Central memory CD8-positive, alpha-beta T cell (primary cell): ENCODE measurements at places on chromosomes 6 and 20.

DNA sequence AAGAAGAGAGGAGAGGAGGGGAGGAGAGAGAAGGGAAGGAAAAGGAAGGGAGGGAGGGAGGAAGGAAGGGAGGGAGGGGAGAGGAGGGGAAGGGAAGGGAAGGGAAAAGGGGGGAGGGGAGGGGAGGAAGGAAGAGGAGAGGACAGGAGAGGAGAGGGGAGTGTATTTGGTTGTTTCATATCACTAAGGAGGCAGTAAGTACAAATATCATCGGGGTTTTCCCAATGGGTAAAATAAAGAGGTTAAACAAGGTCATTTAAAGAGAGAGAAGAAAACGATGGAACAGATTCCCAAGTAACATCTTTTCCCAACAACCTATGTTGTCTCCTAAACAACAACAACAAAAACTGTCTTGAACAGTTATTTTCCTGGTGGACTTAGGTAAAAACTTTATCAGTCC is 43.6 kb downstream of the MBOAT1 start:
- H3K4me3 ChIP-seq: no peak overlapping the region
- peak overlapping the region; percentile 78 for H3K27ac ChIP-seq
- H3K4me1 ChIP-seq: peaks cover 25% of the 10 kb centered on the region
- H3K36me3 ChIP-seq: no peaks in the 10 kb centered on the region
- no peaks in the 10 kb centered on the region for H3K27me3 ChIP-seq

- H3K4me3 ChIP-seq: no peak overlapping the region
- H3K36me3 ChIP-seq: peaks cover 1% of the 10 kb centered on the region
- no peak for DNase-seq
- peaks cover 24% of the 10 kb centered on the region for H3K4me1 ChIP-seq
Observed at GRCh38 chr6:157527471-157527907, 146.5 kb downstream of the ZDHHC14 start.

- H3K36me3 ChIP-seq: no peaks in the 10 kb centered on the region
- no peak overlapping the region for H3K4me3 ChIP-seq
- no peaks in the 10 kb centered on the region for H3K4me1 ChIP-seq
- peaks cover 41% of the 10 kb centered on the region for H3K27me3 ChIP-seq
- H3K27ac ChIP-seq: no peak overlapping the region
Observed at GRCh38 chr6:166046982-166047381, 120.7 kb downstream of the TBXT start.

- H3K4me1 ChIP-seq: no peaks in the 10 kb centered on the region
- H3K4me3 ChIP-seq: no peak overlapping the region
- no peak for DNase-seq
- no peaks in the 10 kb centered on the region for H3K36me3 ChIP-seq
Observed at GRCh38 chr20:10074513-10074912, 39.7 kb downstream of the ANKEF1 start.

DNA sequence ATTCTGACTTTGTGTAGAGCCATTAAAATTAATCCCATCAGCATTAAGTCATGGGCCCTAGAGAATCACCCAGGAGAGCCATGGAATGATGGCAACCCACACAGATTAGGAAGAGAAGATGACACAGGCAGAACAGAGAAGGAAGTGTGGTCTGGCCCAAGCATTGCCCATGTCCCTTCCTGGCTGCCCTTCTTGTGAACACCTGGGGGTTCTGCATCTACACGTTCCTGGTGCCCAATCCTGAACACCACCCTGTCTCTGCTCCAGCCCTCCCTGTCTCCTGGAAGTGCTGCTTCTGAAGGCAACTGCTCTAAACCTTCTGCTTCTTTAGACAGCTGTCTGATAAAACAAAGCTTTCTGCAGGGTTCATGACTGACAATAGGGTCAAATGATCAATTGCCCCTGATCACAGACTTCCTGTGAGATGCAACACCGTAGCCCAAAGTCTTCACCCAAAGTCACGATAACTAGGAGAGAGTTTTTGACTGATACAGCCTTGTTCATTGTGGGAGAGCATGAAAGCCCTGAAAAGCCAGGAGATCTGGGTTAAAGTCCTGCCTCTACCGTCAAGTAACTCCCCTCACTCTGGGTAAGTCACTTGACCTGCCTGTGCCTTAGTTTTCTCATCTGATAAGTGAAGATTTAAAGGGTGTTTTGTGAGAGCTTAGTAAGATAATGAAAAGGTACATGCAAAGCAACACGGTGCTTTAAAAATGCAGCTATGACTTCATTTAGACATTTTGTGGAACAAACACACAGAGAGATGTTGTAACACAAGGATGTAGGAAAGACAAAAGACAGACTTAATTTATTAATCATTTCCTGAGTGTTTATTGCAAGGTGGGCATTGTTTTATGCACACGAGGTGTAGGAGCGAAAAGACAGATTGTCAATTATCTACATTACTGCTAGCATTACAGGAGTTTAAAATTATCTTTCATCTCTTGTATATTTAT is 291.2 kb upstream of the STXBP5 start:
- DNase-seq: no peak
- H3K27ac ChIP-seq: no peak overlapping the region
- H3K27me3 ChIP-seq: peaks cover 19% of the 10 kb centered on the region
- no peaks in the 10 kb centered on the region for H3K36me3 ChIP-seq

- no peak overlapping the region for H3K4me3 ChIP-seq
- H3K27me3 ChIP-seq: no peaks in the 10 kb centered on the region
- no peak overlapping the region for H3K27ac ChIP-seq
- no peaks in the 10 kb centered on the region for H3K4me1 ChIP-seq
Observed at GRCh38 chr20:41734506-41734945, 116.3 kb upstream of the CHD6 start.

DNA sequence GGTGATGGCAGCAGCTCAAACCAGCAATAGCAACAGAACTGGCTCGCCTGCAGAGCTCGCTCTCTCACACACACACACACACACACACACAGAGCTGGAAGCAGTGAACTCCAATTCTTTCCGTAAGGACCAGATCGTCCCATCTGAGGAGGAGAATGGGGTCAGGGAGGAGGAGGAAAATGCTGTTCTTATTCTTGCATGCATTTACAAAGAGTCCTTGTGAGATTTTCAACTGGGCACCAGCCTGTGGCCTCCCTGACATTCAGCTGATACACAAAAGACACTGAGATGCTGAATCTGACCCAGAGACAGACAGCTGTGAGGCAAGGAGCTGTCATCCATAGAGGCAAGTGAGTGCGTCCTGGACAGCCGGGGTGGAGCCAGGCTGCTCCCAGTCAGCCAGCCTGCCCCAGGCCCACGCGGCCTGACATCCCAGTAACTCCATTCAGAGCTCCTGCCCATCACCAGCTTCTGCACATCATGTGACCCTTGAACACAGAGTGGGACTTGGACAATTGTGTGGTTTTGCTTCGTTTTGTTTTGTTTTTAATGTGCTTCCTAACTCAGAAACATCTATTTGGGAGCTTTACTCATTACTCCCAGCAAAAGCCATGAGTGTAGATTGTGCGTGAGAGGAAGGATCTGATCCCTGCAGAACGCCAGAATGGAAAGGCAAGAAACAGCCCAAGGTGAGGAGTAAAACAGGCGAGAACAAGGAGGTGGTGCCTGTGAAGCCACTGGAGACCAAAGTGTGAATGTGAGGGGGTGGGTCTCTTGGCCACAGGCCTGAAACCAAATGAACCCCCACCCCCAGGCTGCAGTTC is 2.1 kb downstream of the SERPINB9 start:
- H3K4me3 ChIP-seq: peak overlapping the region; percentile 99
- peaks cover 58% of the 10 kb centered on the region for H3K4me1 ChIP-seq
- peak overlapping the region; percentile 99 for H3K27ac ChIP-seq
- peaks cover 64% of the 10 kb centered on the region for H3K36me3 ChIP-seq
- H3K27me3 ChIP-seq: no peaks in the 10 kb centered on the region
- DNase-seq: no peak

- H3K27ac ChIP-seq: peak overlapping the region; percentile 93
- no peaks in the 10 kb centered on the region for H3K27me3 ChIP-seq
- peaks cover 11% of the 10 kb centered on the region for H3K36me3 ChIP-seq
- H3K4me1 ChIP-seq: peaks cover 24% of the 10 kb centered on the region
- DNase-seq: no peak
Observed at GRCh38 chr6:70412252-70413113, 825 bp upstream of the FAM135A start.

DNA sequence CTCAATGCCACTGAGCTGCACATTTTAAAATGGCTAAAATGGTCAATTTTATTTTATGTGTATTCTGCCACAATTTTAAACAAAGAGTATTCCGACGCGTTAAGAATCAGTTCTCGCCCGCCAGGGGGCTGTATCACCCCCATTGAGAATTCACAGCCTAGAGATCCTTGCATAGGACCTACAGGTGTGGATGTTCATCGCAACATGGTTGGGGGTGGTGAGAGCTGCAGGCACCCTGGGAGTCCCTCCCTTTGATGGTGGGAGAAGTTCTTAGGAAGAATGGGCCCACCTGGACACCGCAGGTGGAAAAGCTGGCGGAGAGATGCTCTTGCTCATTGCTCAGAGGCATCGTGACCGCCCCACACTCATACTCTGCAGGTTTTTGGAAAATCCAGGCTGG is 63.5 kb downstream of the SLC2A10 start:
- no peaks in the 10 kb centered on the region for H3K36me3 ChIP-seq
- no peak overlapping the region for H3K27ac ChIP-seq
- DNase-seq: no peak
- H3K4me3 ChIP-seq: no peak overlapping the region
- H3K27me3 ChIP-seq: peaks cover 76% of the 10 kb centered on the region
- H3K4me1 ChIP-seq: no peaks in the 10 kb centered on the region

DNA sequence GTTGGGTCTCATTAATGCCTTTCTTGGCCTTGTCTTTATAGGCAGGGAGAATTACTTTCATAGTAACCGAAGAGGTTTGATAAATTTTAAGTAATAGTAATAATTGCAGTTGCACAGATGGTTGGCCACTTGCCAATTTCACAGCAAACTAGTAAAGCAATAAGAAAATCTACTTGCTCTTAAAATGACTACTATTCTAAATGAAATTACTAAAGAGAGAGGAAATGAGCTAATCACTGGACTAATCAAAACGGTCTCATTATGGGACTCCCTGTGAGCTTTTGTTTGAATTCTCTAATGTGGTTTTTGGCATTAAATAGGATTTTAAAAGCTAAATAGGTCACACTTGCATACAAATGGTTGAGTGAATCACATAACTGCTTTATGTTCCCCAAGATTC is 227.4 kb upstream of the PLN start:
- no peaks in the 10 kb centered on the region for H3K36me3 ChIP-seq
- no peak overlapping the region for H3K4me3 ChIP-seq
- no peak for DNase-seq
- H3K27ac ChIP-seq: no peak overlapping the region
- peaks cover 14% of the 10 kb centered on the region for H3K27me3 ChIP-seq

GRCh38 chr20:5688431-5688972 is 61.7 kb upstream of the SHLD1 start:
- no peak overlapping the region for H3K4me3 ChIP-seq
- no peak for DNase-seq
- H3K27me3 ChIP-seq: no peaks in the 10 kb centered on the region

- H3K4me1 ChIP-seq: no peaks in the 10 kb centered on the region
- H3K4me3 ChIP-seq: no peak overlapping the region
- H3K27ac ChIP-seq: no peak overlapping the region
- H3K36me3 ChIP-seq: no peaks in the 10 kb centered on the region
Observed at GRCh38 chr6:30091577-30092381, 16.2 kb upstream of the RNF39 start.

DNA sequence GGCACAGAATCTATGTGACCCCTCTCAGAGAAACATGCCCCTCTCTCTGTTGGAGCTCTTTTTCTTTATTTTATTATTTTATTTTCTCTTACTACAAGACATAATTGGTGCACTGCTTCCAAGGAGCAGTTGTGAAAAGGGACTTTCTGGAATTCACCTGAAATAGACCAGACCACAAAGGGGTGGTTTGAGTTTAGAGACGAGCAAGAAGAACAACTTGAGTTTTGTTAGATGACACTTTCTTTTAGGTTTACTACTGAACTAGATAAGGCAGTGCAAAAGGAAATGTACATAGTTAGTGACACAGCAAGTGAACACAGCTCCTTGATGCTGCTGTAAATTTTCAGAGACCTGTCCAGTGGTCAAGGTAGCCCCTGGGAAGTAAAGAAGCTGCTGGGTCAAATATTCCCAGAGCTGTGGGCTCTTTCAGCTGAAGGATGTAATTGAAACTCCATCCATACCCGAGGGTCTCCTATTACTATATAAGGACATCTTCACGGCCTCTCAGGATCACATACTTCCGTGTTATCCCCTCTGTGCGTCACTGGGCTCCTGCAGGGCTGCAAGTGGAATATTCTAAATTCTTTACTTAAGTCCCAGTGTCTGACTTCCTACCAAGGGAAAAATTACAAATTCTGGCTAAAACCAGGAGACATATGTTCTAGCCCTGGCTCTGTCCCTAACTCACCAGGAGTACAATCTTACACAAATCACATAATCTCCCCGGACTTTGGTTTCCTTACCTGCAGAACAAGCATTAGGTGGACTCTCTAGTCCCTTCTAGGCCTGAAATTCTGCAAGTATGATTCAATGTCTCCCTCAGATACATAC is 69.1 kb upstream of the ADTRP start:
- no peaks in the 10 kb centered on the region for H3K36me3 ChIP-seq
- no peak overlapping the region for H3K4me3 ChIP-seq
- H3K27ac ChIP-seq: no peak overlapping the region
- H3K27me3 ChIP-seq: peaks cover 17% of the 10 kb centered on the region
- no peak for DNase-seq
- no peaks in the 10 kb centered on the region for H3K4me1 ChIP-seq

GRCh38 chr6:116994447-116994846 is 117.4 kb downstream of the RFX6 start:
- DNase-seq: no peak
- H3K4me3 ChIP-seq: no peak overlapping the region
- no peak overlapping the region for H3K27ac ChIP-seq
- H3K36me3 ChIP-seq: no peaks in the 10 kb centered on the region
- H3K4me1 ChIP-seq: no peaks in the 10 kb centered on the region
- H3K27me3 ChIP-seq: no peaks in the 10 kb centered on the region

GRCh38 chr6:168377856-168378832 is 58.6 kb upstream of the DACT2 start:
- peaks cover 4% of the 10 kb centered on the region for H3K36me3 ChIP-seq
- H3K27ac ChIP-seq: peak overlapping the region; percentile 35
- H3K4me1 ChIP-seq: no peaks in the 10 kb centered on the region
- H3K4me3 ChIP-seq: no peak overlapping the region
- no peaks in the 10 kb centered on the region for H3K27me3 ChIP-seq
- no peak for DNase-seq

GRCh38 chr6:161744211-161745067 is 470.6 kb upstream of the AGPAT4 start:
- H3K27me3 ChIP-seq: no peaks in the 10 kb centered on the region
- H3K4me1 ChIP-seq: no peaks in the 10 kb centered on the region
- H3K36me3 ChIP-seq: peaks cover 1% of the 10 kb centered on the region
- DNase-seq: no peak
- H3K4me3 ChIP-seq: no peak overlapping the region

DNA sequence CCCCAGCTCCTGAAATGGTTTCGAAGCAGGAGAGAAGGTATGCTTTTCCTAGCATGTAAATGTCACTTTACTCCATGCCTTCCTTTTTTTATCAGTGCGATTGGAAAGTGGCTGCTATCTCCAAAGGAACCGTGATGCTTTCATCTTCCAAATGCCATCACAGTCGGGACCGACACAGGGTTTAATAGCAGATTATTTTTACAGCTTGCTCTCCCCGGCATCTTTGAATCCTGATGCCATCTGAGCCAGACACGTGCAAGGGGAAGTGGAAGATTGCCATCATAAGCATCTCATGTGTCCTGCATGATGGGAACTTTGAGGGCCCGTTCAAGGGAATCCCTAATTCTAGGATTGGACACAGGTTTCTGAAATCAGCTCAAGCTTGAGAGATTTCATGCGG is 253.4 kb upstream of the KCNG1 start:
- peaks cover 74% of the 10 kb centered on the region for H3K27me3 ChIP-seq
- H3K4me1 ChIP-seq: no peaks in the 10 kb centered on the region
- no peak for DNase-seq
- H3K4me3 ChIP-seq: no peak overlapping the region
- H3K27ac ChIP-seq: no peak overlapping the region
